ENCODE measurements at places on chromosomes 2 and 18.

- DNase-seq = no peak
These were observed 22.8 kb downstream of the KCNS3 start for GRCh38 chr2:17901246-17901645.

DNA sequence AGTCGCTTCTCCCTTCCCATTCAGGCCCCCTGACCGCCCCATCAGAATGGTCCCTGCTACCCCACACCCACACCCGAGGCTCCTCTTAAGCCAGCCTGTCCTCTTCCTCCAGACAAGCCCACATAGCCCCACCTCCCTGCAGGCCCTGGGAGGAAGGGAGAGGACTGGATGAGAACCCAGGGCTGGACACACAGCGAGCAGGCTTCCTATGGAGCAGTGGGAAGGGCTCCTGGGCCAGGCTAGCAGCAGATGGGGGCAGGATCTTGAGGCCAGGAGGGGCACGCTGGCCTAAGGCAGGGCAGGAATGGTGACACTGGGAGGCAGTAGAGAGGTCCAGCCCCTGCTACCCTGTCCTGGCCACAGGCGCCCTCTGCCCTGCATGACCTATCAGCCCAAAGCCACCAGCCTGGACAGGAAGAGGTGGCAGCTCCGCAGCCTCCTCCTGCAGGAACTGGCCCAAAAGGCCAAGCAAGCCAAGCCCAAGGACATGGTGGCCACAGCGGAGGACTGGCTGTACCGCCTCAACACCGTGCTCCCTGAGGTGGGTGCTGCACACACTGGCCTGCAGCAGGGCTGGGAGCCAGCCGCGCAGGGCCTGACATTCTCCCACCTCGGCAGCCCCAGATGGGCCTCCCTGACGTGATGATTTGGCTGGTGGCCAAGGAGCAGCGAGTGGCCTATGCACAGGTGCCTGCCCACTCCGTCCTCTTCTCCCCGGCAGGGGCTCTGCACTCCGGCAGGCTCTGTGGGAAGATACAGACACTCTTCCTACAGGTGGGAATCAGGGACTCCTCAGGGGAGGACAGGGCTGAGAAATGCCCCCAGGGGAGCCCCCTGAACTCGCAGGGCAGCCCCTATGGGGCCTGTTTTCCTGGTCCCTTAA lies 43.3 kb downstream of the FER1L5 start:
- no peak for DNase-seq

- DNase-seq = no peak
These were observed 36.2 kb upstream of the LPIN1 start for GRCh38 chr2:11710210-11710609.

GRCh38 chr2:601387-601698 lies 75.9 kb downstream of the TMEM18 start:
- no peak for DNase-seq

DNA sequence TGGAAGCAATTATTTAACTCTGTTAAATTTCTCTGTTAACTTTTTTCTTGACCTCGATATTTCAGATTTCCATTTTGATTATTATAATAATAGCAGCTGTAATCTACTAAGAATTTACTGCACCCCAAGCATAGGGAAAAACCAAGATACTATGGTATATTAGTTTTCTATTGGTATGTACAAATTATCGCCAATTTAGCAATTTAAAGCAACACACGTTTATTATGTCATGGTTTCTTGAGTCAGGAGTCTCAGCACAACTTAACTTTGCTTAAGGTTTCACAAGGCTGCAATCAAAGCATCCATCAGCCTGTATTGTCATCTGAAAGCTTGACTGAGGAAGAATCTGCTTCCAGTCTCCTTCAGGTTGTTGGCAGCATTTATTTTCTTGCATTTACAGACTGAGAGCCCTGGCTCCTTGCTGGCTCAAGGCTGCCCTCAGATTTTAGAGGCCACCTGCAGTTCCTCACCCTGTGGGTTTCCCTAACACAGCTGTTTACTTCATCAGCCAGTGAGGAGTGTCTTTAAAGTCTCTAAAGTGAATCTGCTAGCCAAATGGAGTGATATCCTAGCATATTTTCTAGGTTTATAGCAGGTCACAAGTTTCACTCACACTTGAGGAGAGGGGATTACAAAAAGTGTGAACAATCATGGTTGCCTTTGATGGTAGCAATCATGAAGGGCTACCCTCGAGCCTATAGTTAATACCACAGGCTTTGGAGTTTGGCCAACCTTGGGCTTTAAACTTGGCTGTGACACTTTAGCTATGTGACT lies 4.4 kb upstream of the VPS54 start:
- no peak for DNase-seq

DNA sequence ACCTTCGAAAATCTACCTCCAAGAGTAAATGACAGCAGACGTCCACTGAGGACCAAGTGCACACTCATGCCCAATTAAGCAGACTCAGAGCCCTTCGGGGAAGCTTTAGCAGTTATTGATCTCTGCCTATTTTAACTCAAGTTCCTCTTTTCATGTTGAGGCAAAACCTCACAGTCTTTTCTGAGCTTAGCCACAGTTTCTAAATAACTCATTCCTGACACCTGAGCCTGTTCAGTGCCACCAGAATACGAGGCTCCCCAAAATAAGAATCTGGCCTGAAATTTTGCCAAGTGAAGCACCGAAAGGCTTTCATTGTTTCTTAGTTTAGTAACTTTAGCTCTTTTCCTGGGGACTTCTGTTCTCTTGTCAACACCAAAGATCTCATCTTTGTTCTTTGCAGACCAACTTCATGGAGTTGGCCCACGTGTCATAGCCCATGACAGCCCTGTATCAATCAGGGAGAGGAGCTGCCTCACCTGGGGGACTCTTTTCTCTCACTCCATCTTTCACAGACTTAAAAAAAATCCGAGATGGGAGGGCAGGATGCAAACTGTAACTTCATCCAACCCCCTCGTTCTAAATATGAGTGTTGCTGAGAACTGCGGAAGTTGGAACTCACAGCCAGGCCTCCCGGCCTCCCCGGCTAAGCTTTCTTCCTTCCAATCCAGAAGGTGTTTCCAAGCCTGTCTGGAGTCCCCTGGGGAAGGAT lies 22.2 kb downstream of the INPP5D start:
- no peak for DNase-seq

- DNase-seq = no peak
These were observed 46.3 kb upstream of the VPS54 start for GRCh38 chr2:64065516-64065915.

- DNase-seq = no peak
These were observed 102.3 kb downstream of the TCF4 start for GRCh38 chr18:55485666-55486065.

- no peak for DNase-seq
These were observed 602.2 kb downstream of the FBXO15 start for GRCh38 chr18:73545472-73545871.

DNA sequence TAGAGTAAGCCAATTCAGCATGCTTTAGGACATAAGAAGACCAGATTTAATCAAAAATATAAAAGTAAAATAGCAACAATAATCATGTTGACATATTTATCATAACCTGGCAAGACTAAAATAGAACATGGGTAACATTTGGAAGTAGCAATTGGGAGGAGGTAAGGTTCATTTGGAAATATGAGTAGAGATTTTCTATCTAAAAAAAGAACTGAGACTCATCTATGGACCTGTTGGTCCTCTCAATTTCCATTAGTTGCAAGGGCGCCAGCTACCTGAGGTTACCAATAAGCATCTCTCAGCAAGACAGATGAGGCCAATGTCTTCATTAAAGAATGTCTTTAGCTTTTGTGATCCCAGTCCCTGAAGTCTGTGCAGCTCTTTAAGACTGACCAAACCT lies 196.0 kb downstream of the IRS1 start:
- no peak for DNase-seq

DNA sequence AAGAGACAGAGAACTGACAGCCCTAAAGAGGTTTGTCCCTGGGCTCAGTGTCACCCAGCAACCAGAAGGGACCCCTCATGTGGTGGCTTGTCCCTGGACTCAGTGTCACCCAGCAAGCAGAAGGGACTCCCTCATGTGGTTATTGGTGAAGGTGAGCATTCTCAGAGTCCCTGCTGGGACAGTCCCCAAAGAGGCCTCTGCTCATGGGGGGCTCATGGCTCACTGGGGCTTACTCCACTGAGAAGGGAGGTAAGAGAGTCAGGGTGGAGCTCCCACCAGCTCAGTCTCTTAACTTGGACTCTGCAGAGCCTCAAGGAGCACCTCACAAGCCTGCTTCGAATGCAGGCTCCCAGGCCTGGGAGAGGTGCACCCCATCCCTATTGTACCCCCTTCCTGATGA lies 145.2 kb upstream of the COPS8 start:
- DNase-seq = no peak

- no peak for DNase-seq
These were observed 247.6 kb upstream of the TNP1 start for GRCh38 chr2:217107480-217107879.

GRCh38 chr2:176553685-176554100 lies 284.5 kb downstream of the MTX2 start:
- peak; percentile 17 for DNase-seq
